Endothelial cell of umbilical vein (primary cell): ENCODE measurements at places on chromosomes 12 and 14. TPM values are rescaled to one million over a fixed set of nuclear protein-coding genes. Genes with fewer than 3 reads are reported as not detected.

Gene ETV6
- polyA plus RNA-seq: 13.4 and 15.9 TPM in 2 replicates

GRCh38 chr14:74245292-74245691, 6.0 kb downstream of the VSX2 start:
- DNase-seq: no peak

- no peak for DNase-seq
Measured at GRCh38 chr14:33996462-33996861, 45.6 kb upstream of the EGLN3 start.

DNA sequence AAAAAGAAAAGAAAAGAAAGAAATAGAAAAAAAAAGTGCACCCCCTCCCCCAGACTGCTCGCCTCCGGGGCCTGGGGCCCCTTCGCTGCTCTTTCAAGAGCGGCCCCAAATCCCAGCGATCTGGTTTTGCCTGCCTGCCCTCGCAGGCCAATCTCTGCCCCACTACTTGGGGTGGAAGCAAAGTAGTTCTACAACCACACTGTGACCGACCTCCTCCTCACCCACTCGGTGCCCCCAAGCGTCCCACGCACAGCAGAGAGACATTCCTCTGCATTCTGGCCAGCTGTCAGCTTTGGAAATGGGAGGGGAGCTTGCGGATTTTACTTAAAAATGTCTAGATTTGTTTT, 2.4 kb upstream of the TBX3 start:
- no peak for DNase-seq

Gene LRRC23
- polyA plus RNA-seq: 2.8 and 3.1 TPM in 2 replicates
